AG08396 (cell line): ENCODE measurements at places on chromosomes 16 and 17.

GRCh38 chr16:49465661-49466528 lies 92.3 kb downstream of the C16orf78 start:
- no peak for DNase-seq

DNA sequence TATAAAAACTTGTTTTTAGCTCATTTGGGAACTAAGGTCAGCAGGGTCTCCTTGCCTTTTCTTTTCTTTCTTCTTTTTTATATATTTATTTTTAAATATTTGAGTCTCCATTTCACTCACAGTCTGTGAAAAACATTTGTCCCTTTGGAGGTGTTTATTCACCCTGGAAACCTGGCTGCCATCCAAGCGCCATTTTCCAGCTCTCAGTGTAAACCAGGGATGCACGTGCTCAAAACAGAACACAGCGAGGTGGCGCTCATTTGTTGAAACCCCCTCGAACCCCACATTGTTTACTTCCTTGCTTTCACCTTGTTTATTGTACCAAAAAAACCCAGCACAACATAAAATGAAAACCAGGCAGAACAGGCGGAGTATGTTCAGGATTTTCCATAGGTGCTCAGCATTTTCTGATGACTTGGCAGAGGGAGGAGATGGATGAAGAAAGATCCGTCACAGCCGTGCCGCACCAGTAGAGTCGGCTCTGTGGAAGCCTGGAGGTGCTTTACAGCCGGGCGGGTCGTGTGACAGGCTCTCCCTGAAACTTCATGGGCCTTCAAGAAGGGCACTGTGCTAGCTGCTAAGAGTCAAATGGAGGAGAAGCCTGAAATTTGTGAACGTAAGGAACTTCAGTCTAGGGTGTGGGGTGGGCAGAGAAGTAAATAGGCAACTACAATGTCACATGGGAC lies 284.4 kb downstream of the FOXL1 start:
- DNase-seq = no peak

- no peak for DNase-seq
Observed at GRCh38 chr16:83935005-83935857, 17.8 kb upstream of the OSGIN1 start.

DNA sequence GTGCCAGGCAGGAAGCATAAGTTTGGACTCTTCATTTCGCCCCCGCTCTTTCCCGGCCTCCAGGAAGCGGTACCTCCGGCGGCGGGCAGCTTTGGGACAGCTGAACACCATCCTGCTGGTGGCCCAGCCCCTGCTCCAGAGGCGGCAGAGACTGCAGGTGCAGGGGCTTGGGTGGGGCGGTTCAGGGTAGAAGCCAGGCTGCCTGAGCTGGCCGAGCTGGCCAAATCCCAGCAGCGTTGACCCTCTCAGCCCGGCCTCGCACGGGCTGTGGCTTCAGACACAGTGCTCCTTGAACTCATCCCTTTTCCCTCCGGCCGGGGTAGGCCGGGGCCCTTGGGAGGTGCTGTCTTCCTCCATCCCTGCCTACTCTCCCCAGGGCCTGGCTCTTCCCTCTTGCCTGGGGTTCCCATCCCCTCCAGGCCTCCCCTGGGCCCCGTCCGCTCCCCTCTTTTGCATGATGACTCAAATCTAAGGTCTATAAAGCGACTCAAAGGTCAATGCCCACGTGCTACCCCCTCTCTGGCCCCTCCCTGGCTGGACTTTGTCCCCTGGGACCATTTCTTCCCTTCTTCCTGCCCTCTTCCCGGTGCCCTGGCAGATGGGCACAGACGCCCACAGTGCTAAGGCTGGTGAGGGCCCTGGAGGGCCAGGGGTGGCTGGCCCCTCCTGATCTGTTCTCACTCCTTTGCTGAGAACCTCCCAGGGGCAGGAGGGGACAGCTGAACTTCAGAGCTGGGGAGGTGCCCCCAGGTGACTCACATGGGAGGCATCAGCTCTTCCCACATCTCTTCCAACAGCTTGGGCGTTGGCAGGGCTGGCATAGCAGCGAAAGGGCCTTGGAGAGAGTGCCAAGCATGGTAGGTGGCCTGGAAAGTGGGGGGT lies 22.7 kb downstream of the MYO15B start:
- DNase-seq = no peak

- DNase-seq = no peak
Observed at GRCh38 chr16:9351440-9351839, 260.0 kb downstream of the HAPSTR1 start.

- peak; percentile 30 for DNase-seq
Observed at GRCh38 chr17:32783602-32784001, 93.3 kb downstream of the MYO1D start.

DNA sequence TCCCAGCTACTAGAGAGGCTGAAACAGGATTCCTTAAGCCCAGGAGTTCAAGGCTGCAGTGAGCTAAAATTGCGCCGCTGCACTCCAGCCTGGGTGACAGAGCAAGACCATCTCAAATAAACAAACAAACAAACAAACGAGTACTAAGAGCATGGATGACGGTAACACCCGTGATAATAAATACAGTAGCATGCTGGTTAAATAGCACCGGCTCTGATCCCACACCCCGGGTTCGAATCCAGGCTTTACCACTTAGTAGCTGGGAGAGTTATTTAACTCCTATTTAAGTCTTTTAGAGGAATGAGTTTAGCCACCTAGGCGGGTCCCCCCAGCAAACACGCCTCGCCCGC lies 301 bp upstream of the METTL22 start:
- no peak for DNase-seq

DNA sequence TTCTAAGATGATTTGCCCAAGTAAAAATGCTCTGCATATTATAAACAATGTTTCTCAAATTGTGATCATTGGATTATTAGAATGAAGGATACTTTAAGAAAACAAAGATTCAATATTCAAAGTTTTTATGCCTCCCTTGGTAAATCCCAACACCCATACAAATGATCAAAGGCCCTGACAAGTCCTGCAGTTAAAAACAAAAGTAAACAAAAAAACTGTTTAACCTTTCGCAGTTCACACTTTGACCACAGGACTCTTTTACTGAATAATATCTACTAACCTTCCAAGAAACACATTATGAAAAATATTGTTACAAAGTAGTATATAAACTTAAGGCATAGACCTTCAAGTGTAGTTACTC lies 365.9 kb upstream of the ZFHX3 start:
- no peak for DNase-seq

- no peak for DNase-seq
Observed at GRCh38 chr16:87733190-87733589, 32.6 kb downstream of the KLHDC4 start.

GRCh38 chr16:49701789-49702494 lies 154.0 kb downstream of the ZNF423 start:
- DNase-seq = no peak

DNA sequence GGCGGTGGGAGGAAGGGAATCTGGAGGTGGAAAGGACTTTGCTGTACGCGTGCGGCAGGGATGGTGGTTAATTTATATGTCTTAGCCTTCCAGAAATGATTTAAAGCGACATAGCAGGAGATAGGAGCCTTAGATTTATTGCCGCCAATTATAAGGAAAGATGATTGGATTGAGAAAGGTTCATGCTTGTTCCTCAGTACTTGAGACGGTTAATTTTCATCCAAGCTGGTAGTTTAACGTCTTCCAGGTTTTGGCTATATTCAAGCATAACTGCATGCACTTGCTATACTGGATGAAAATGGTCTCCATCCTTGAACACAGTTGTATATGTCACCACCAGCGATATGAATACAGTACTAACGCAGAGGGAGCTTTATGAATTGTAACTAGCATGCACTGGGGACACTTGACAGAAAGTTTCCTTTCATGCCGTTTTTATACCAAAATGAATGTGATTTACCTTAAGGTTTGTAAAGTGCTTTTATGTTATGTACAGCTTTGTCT lies 610 bp upstream of the PEX12 start:
- DNase-seq = no peak

- DNase-seq = peak; percentile 49
Observed at GRCh38 chr16:80599466-80599865, 58.7 kb downstream of the DYNLRB2 start.

DNA sequence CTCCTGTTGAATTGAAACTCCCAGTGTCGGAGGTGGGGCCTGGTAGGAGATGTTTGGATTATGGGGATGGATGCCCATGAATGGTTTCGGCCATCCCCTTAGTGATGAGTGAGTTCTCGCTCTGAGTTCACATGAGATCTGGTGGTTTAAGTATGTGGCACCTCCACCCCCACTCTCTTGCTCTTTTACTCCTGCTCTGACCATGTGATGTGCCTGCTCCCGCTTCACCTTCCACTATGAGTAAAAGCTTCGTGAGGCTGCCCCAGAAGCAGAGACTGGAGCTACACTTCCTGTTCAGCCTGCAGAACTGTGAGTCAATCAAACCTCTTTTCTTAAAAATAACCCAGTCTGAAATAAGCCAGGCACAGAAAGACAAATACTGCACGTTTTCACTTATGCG lies 512.4 kb downstream of the HS3ST4 start:
- no peak for DNase-seq

GRCh38 chr16:48909231-48909630 lies 299.3 kb upstream of the N4BP1 start:
- no peak for DNase-seq

DNA sequence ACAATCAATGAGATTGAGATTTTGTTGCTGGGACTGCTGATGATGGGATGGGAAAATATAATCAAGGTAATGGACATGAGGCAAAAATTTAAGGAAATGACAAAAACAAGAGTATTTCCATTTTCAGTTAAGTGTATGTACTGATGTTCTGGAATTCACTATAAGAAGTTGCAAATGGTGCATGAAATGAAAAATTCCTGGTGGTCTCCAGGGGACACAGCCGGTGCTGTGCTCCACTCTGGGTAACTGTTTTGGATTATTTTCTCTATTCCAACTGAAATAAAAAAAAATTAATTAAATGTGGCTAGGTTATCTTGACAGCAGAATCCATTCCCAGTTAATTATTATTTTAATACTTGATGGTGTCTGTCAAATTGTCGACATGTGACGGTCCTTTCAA lies 305.6 kb downstream of the WWOX start:
- DNase-seq = no peak

GRCh38 chr17:32947736-32948135 lies 19.8 kb downstream of the TMEM98 start:
- DNase-seq = no peak

DNA sequence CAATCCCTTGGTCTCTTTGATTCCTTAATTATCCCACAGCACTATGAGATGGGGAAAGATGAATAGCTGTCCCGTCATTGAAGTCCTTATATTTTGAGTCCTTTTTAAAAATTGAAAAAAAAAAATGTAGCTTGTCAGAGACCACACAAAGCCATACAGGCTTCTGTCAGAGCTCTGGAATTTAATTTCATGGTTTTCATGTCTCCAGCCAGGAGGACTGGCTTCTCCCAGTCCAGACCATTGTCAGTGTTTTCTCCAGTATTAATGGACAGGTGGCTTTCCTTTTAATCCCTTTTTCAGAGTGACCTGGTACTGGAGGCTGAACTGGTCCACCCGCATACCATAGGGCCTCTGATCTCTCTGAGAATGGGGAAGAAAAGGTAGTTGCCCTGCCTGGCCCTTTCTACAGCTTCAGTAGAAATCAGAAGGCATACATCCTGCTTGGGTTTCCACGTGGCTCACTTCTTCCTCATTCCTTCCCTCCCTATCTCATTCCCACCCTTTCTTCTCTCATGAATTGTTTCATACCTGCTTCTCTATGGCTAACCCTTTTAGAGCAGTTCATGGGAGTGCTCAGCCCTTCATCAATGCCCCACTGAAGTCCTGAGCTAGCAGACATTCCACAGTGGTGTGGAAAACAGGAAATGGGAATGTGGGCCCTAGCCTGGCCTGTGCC lies 29.1 kb downstream of the TRIM16 start:
- DNase-seq = no peak

GRCh38 chr17:31061678-31062077 lies 33.1 kb upstream of the NF1 start:
- DNase-seq = no peak

DNA sequence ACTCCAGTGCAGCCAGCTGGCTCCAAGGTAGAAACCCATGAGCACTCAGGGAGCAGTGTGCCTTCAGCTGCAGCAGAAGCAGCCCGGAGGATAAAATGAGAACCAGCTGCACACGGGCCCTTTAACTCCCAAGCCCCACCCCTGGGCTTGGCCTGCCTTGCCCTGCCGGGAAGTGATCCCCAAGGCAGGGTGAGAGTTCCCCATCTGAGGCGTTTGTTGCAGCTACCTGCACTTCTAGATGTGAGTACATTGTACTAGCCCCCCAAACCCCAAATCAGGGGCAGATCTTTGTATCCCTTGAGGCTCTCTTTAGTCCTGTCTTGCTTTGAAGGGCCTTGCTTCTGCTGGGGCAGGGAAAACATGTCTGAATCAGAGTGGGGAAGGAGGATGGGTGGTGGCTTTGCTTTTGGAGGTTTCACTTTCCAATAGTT lies at the start of gene MVP:
Gene MVP, plus strand, starts transcription at position 192 of the 431 bp plus-strand sequence. CDS start 10,088 bp downstream, outside the sequence.
- peak; percentile 78 for DNase-seq

- DNase-seq = no peak
Observed at GRCh38 chr17:44076716-44077594, 6.4 kb downstream of the G6PC3 start.

DNA sequence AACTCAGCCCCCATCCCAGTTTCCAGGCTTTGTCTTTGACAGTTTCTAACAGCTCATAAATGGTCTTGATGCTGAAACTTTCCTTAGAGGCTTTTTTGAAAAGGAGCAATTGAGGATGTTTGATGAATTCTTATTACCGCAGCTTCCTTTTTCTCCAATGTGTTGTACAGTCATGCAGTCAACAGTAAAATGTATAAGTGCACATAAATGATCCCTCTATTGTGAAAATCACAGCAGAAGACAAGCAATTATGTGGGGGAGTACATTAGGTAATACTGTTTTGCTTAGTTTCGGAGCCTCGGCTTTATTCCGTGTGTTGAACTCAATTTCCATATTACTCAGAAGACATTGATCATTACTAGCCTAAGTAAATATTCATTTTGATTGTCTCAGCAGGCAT lies 673.7 kb downstream of the CDH8 start:
- no peak for DNase-seq

- peak; percentile 87 for DNase-seq
Observed at GRCh38 chr16:30005341-30006094, 5.3 kb downstream of the DOC2A start.

GRCh38 chr16:56842133-56842532 lies 22.9 kb upstream of the SLC12A3 start:
- DNase-seq = no peak

DNA sequence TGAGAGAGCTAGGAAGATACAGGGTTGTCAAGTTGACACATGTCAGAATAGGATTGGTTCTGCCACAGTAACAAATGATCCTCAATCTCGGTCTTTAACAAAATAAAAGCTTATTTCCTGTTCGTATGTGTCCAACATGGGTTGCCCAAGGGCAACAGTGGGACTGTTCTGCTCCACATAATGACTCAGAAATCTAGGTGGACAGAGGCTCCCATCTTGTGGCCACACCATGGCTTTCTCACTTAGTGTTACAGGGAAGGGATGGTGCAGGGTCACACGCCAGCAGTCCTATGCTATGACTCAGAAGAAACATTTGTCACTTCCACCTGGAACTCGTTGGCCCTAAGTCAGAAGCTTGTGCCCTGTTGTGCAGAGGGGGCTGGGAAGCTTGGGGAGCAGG lies 364.9 kb downstream of the SNX29 start:
- DNase-seq = peak; percentile 27

DNA sequence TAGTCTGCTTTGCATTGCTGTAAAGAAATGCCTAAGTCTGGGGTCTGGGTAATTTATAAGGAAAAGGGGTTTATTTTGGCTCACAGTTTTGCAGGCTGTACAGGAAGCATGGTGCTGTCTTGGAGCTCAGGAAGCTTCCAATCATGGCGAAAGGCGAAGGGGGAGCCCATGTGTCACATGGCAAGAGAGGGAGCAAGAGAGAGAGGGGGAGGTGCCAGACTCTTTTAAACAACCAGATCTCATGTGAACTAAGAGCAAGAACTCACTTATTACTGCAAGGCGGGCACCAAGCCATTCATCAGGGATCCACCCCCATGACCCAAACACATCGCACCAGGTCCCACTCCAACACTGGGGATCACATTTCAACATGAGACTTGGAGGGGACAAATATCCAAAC lies 148.2 kb upstream of the HS3ST2 start:
- no peak for DNase-seq
